Stimulated activated CD4-positive, alpha-beta T cell treated with anti-CD3 and anti-CD28 coated beads, Interleukin-1b, Interleukin-23, amount 100 ng/mL, for 48 hours (primary cell): ENCODE measurements at places on chromosomes 12 and 14.

DNA sequence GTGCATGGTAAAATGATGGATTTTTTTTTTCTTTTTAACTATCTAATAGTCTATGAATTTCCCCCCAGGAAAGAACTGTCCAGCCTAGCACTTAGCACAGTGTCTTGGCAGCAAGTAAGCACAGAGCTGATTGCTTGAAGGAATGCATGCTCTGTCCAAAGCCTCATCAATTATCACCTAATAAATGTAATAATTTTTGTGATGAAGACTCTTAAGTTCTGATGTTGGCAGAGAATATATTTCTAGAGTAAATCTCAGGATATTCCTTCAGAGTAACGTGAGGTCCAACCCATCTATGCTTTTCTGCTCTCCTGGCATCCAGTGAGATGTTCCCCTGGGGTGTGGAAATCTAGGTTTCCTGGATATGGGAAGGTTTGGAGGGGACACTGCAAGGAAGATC is 152.4 kb downstream of the TMX1 start:
- no peak for DNase-seq

GRCh38 chr12:20602641-20603391 is 92.3 kb upstream of the SLCO1C1 start:
- no peak for DNase-seq

GRCh38 chr12:1444142-1444516 is 150.3 kb downstream of the FBXL14 start:
- DNase-seq = no peak

DNA sequence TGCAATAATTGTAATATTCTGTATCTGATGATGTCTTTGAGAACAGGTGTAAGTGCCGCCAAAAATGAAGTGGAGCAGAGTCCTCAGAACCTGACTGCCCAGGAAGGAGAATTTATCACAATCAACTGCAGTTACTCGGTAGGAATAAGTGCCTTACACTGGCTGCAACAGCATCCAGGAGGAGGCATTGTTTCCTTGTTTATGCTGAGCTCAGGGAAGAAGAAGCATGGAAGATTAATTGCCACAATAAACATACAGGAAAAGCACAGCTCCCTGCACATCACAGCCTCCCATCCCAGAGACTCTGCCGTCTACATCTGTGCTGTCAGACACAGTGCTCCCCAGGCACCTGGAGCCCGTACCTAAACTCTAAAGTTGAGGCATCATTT is 268.7 kb downstream of the DAD1 start:
- no peak for DNase-seq

DNA sequence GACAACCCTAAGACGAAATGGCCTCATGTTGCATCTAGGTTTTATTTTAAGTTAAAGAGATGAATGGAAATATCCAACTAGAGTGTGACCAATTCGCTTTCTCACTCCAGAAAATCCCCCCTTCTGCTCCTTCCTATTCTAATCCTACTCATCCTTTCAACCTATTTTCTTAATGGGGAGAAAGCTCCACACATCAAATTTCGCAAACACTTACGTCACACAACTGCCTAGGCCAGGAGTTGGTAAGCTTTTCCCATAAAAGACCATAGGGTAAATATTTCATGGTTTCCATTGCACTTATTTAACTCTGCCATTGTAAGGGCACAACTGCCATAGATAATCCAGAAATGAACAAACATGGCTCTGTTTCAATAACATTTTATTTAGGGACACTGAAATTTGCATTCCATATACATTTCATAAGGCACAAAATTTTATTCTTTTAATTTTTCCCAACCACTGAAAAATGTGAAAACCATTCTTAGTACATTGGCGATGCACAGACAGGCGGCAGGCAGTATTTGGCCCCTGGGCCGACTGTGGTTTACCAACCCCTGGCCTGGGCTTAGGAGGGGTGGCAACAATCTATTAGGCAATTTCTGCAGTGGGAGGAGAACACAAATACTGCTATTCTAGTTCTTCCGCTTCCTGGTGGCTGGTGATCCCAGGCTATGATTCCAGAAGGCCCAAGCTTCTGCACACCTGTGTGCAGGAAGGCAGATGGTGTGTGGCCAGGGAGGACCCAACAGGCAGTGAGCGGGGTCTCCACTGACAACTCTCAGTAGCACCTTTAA is 67.2 kb upstream of the FOXN3 start:
- DNase-seq = no peak

DNA sequence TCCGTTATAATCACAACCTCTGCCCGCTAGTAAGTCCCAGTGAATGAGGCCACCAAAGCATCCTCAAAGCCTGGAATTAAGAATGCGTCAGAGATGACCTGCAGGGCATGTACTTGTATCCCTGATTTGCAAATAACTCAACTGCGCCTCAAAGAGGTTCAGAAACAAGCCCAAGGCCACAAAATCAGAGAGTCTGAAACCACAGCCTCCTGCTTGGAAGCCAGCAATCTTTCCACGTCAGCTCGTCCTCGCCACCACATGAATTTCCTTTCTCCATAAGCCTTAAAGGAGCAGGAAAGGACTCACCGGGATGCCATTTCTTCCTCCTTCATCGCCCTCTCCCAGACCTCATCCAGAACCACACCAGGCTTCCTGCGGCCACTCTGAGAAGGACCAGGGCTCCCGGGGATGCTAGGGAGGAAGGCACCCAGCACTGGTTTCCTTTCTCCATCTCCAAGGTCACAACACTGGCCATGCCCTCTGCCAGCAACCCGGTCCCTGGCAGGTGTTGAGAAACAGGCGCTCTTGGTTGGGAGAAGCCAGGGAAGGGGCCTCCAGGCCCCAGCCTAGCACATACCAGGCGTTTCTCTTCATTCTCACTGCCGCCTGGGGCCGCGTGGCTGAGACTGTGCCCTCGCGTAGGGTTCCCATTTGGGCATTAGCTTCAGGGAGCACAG is 191.2 kb upstream of the DIO3 start:
- DNase-seq = no peak

DNA sequence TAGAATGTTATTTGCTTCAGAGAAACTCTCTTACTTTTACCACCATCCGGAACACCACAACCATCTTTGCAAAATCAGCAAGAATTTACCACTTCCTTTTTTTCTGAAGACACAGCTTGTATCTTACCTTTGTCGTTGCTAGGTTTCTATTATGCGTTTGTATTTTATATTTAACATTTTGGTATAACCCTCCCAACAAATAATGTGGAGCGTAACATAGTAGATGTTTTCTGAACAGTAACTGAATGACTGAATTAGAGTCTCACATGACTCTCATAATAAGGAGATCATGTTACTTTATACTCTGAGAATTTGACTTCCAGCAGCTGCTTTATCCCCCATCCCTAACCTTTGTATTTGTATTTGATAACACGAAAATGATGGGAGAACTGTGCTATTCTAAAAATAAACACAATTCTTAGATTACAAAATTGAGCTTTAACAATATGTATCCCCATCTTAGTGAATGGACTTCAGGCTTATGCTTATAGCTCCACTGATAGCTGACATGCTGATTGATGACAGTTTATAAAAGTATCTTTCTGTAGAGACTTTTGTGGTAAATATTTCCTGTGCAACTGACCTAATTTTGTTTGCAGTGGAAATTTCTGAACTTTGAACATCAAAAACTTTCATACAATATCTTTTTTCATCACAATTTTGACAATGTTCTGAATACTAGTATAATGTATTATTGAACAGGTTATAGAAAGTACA is 7.9 kb upstream of the KLRB1 start:
- no peak for DNase-seq

DNA sequence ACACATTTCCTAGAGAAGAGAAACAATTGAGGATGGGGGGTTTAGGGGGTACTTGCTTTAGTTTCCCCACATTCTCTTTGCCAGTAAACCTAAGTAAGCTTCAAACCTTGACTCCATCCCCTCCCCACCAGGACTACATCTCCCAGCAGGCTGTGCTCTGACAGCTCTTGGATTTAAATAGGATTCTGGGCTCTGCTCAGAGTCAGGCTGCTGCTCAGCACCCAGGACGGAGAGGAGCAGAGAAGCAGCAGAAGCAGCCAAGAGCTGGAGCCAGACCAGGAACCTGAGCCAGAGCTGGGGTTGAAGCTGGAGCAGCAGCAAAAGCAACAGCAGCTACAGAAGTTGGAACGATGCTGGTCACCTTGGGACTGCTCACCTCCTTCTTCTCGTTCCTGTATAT is 20.6 kb downstream of the RDH12 start:
- no peak for DNase-seq

DNA sequence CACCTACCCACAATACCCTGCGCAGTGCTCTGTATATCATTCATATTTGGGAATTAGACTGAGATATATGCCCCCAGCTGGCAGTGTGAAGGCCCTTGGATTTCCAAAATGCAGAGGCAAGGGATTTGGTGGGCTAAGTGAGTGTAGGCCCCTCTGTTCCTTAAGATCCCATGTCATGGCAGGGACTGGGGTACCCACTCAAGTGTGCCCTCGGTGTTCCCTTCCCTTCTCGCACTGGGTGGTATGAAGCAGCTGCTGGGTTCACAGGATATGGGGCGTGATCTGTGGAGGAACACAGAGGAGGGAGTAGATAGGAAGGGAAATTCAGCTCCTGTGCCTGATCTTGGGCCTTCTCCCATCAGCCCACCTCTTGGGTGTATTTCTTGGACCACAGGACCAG is 63.1 kb upstream of the VASH1 start:
- no peak for DNase-seq

DNA sequence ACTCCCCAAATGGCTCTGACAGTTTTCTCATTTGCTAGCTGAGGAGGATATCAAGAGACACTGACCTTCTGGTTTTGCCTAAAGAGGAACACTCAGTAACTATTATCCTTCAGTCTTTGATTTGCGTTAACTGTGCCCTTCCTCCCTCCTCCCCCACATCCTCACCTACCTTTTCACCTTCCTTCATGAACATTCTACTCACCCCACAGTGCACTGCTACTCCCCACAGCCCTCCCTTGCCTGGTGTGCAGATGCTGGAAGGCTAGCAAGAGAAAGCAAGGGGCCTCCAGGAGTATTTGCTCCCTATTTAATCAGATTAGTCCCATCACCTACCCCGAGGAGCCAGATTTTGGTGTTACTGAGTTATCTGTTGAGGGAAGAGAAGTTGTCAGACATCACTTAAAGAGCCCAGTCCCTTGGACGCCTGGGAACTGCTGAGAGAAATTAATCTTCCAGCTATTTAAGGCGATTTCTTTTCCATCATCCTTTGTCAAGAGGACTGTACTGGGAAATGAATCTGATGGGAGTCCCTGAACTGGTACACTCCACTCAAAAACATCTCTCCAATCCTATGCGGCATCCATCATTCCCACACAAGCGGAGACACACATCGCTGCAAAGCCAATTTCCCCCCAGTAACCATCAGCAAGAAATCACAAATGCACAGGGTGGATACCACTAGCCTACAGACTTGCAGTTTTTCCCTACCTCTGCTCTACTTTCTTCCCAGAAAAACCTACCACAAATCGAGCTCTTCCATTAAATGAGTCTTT is 11.5 kb downstream of the PSMB5 start:
- no peak for DNase-seq

DNA sequence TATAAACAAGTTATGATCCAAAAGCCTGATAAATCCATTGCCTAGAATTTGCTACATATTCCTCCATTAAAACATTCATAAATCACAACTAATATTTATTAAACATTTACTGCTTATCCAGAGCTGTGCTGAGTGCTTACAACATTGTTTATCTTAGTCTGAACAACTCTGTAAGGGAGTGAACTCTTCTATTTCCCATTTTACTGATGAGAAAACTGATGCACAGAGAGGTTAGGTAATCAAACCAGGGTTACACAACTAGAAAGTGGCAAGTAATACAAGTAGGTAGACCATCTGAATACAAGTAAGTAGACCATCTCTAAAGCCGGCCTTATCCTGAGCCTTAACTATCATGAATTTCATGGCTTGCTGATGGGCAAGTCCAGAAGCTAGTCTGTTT is 39.5 kb downstream of the WASHC3 start:
- no peak for DNase-seq

DNA sequence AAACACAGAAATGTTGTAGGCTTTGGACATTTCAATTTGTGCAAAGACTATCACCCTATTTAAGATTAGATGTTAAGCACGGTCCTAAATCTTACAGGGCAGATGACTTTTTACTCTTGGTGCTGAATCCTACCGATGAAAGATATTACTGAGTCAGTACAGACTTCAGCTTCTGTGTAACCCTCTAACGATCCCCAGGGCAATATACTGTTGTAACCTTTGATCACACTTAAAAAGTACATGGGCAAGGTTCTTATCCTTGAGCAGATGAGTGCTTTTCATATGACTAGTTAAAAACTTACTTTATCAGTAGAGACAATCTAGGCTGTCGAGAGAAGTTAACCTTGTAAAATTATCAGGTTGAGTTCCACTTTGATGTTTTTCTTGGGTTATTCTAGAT is 22.5 kb downstream of the PDE3A start:
- no peak for DNase-seq

GRCh38 chr14:105119408-105120025 is 49.1 kb downstream of the JAG2 start:
- DNase-seq = no peak

DNA sequence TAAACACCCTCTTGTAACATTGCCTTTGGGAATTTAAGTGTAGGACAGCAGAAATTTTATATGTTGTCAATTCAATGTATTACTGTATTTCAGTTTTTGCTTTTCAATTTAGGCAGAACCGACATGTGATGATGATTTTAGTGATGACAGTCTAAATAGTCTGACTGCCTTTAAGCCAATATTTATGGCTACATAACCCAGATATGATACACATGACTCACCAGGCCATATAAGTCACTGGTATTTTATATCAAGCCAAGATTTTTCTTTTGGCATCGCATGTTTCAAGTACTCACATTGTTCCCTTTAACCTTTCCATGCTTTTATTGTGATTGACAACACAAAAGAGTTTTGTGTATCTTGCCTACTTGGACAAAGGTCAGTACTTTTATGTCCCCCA is 13.6 kb upstream of the PPM1A start:
- DNase-seq = no peak

DNA sequence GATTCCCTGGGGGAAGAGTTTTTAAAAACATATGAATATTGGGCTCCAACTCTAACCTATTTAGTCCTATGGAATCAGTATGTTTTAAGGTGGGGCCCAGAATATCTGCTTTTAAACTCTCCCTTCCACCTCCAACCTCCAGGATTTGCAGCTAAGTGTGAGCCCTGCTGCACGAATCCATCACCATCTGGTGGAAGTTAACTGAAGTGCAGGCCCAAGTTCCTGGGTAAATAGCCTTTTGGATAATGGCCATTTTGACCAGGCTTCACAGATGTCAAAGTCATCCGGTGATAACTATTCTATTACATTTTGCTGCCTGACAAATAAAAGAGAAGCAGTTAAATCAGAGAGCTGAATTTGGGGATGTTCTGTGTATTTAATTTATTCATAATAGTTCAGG is 58.1 kb upstream of the RMST start:
- DNase-seq = no peak

GRCh38 chr14:28830115-28830534 is 63.5 kb downstream of the FOXG1 start:
- no peak for DNase-seq

DNA sequence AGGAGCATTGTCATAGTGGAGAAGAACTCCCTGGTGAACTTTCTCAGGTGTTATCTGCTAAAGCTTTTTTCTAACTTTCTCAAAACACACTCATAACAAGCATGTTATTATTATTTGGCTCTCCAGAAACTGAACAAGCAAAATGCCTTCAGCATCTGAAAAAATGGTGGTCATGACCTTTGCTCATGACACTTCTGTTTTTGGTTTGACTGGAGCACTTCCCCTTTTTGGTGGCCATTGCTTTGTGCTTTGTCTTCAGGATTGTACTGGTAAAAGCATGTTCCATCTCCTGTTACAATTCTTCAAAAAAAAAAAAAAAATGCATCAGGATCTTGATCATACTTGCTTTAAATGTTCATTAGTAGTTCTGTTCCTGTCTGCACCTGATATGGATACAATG is 1241.6 kb upstream of the USP15 start:
- no peak for DNase-seq
